Sigmoid colon (tissue), 7 donors: ENCODE measurements at places on chromosomes 4 and X. TPM values are rescaled to one million over a fixed set of nuclear protein-coding genes. Genes with fewer than 3 reads are reported as not detected.

NAT8L gene
- 0.27 TPM for total RNA-seq

CFI gene
- 10.5 TPM for total RNA-seq

SHOX gene
- not detected for total RNA-seq

ADH1B gene
- total RNA-seq: 583 TPM

TMPRSS11B gene
- total RNA-seq: not detected

RAB41 gene
- total RNA-seq: not detected

- DNase-seq: no peak
Observed at GRCh38 chrX:110432906-110433215, 74.2 kb downstream of the RTL9 start.

- DNase-seq: no peak
Observed at GRCh38 chrX:134324359-134324758, 87.4 kb downstream of the CCDC160 start.

DNA sequence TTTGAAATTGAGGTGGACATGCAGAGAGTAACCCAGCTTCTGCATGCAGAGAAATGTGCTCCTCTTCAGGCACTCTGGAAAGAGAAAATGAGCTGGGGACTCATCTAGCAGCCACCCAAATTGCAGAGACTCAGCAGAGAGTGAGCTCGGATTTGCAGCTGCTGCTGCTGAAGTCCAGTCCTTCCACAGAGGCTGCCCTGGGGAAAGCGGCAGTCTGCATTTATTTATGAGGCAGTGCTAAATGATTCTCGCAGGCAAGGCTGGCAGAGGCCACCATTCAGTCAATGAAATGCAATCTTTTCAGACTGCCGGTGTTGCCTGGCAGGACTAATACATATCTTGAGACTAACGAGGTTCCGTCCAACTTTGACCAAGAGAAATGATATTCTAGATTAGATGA is 404.8 kb downstream of the NLGN4X start:
- DNase-seq: no peak

DNA sequence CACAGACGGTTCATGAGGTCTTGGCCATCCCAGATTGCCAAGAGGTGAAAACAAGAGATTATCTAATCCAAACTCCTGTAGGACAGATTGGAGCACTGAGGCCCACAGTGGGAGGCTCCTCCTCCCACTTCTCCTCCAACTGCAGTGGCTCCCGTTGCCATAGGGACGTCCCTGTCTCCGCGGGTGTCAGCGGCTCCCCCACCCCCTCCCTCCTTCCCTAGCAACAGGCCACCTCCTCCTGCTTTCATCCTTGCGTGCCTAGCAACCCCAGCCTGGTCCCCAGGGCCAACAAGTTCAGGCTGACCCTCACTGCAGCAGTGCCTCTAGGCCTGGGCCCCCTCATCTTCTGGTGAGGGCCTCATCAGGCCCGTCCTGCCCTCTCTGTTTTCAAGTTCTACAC is 6.8 kb upstream of the IQSEC2 start:
- no peak for DNase-seq

DNA sequence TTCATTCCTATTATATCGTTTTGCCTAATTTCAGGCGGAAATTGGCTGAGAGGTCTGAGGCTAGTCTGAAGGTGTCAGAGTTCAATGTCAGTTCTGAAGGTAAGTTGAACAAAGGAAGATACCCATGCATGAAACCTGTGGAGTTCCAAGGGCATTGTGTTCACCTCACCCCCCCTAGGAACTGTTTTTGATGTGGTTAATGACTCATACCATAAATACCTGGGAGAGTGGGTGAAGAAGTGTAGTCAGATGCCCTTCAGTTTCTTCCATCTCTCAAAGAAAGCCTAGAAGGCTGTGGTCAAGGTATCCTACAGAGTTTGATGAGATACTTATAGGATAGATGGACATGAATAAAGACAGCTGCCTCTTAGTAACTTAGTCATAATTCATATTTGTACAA is 2.7 kb downstream of the UTP14A start:
- no peak for DNase-seq

DNA sequence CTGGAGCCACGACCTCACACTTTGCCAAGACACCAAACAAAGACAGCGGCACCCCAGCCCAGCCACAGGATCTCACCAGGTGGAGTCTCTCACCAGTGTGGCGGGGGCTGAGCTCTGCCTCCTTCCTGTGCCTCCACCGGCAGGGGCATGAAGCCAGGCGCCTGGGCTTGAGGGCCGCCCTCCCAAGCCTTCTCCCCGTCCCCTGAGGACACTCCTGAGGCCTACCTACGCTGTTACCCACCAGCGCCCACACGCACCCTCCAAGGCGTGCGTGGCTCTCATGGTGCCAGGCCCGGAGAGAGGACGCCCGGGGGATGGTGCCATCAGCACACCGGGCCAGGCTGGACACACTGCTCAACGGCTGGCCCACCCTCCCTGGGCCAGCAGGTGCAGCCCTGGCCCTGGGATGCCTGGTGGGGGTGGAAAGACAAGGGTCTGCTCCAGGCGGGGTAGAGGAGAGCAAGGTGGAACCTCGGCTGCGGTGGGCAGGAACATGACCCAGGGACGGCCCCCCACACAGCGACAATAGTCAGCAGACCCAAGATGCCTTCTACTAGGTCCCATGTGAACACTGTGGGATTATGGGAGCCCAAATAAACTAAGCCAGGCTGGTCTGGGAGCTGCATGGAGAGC is 22.1 kb downstream of the NELFA start:
- no peak for DNase-seq
